ENCODE measurements at places on chromosomes 7 and 10.

- no peak for DNase-seq
These were observed 3.8 kb downstream of the FAM133B start for GRCh38 chr7:92586403-92586802.

DNA sequence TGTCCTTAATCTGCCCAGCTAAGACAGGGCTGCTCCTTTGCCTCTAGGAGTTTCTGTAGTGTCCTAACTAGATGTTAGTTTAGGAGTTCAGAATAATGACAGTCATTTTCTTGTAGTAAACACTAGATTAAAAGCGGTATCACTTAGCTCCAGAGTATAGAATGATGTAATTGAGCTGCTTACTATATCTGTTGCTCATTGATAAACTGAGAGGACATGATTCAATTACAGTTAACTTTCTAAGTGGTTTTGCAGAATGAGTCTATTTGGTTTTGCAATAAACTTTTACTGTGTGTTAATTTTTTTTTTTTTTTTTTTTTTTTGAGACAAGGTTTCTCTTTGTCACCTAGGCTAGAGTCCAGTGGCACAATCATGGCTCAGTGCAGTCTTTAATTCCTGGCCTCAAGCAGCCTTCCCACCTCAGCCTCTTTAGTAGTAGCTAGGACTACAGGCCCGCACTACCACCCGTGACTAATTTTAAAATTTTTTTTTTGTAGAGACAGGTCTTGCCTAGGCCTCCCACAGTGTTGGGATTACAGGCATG is 1.8 kb downstream of the STMP1 start:
- no peak for DNase-seq

DNA sequence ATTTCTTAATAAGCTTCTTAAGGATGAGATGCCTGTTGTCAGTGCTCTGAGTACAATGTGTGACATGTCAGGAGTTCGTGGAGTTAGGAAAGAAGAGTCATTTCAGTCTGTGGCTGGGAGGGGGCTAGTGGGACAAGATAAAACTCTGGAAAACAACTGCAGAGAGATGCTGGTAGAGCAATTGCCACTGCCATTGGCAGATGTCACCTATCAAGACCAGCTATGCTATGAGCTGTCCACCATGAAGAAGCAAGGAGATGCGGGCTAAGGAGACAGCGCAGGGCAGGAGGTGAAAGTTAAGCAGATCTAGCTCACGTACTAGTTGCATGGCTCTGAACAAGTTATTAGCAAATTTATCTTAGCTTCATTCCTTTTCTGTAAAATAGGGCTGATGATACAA is 756.7 kb downstream of the KCNMA1 start:
- no peak for DNase-seq

GRCh38 chr10:30134171-30134945 is 75.0 kb upstream of the JCAD start:
- DNase-seq, result no peak

- DNase-seq, result no peak
These were observed 8.1 kb downstream of the DENND10 start for GRCh38 chr10:119112056-119112455.

GRCh38 chr10:45553613-45554012 is 119.0 kb downstream of the ZFAND4 start:
- no peak for DNase-seq

- no peak for DNase-seq
These were observed 6.8 kb downstream of the PON2 start for GRCh38 chr7:95427914-95428516.

GRCh38 chr7:47846138-47846836 is 102.0 kb downstream of the PKD1L1 start:
- no peak for DNase-seq

GRCh38 chr10:75788394-75789205 is 357.2 kb downstream of the LRMDA start:
- no peak for DNase-seq

All from activated T-cell treated with anti-CD3 and anti-CD28 coated beads, Interleukin-2, amount 50 U/mL, for 24 hours (primary cell).